Stimulated activated naive CD4-positive, alpha-beta T cell treated with Interleukin-2 at 50 U/mL for 16 hours (primary cell): ENCODE measurements at places on chromosomes 1 and 21.

- no peak for DNase-seq
Measured at GRCh38 chr1:65477414-65478378, 57.2 kb downstream of the LEPR start.

GRCh38 chr1:230242326-230242725 is 175.3 kb downstream of the GALNT2 start:
- DNase-seq: no peak

DNA sequence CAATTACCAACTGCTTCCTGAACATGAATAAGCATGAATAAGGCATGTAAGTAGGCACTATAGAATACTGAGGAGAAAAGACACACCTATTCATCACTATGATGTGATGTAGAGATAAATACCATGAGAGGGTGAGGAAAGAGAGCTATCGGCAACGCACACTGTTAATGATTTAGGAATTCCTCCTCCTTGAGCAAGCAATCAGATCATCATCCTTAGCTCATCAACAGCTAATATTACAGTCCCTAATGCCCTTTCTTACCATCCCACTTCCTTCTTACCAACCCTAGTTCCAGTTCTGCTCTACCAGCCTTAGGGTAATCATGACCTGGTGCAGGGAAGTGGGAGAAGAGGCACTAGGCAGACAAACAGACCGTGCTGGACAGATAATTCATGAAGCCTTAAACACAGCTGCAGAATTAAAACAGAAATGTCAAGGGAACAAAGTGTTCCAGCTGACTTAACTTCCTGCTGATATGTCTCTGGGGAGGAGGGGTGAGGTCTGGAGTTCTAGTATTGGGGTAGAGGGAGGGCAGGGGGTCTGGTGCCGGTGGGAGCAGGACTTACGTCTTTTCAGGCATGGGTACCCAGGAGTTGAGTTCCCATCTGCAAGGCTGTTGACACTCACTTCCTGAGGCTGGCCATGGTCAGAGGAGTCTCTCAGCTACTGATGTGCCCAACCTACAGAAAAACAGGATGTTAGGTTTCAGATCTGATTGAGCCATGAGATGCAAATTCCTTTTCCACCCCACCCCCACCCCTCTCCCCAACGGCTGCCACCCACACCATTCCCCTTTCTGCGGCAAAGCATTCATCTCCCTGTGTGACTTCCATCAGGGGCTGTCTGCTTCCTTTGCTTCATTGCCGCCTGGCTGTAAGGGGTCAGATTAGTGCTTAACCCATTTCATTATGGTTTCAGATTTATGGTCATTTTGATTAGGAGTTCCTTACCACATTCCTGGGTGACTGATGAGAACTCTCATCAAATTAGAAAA is 12.6 kb upstream of the RCSD1 start:
- no peak for DNase-seq

- no peak for DNase-seq
Measured at GRCh38 chr1:29893046-29893723, 656.9 kb downstream of the PTPRU start.

DNA sequence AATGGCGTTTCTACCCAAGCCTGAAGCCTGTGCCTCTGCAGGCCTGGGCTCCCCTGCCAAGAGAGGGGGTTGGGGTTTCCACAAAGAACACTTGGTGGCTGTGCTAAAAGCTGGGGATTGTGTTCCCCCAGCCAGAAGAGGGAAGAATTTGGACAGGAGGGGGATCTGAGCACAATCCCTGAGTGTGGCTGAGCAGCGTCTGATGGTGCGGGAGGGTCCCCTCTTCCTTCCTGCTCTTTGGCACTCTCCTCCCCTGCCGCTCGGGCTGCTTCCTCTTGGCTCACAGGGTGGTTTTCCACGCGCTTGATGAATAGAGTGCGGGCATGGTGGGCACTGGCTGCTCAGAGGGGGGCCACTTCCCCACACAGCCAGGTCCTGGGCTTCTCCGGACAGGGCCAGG is 3.7 kb downstream of the GPR37L1 start:
- DNase-seq: no peak

DNA sequence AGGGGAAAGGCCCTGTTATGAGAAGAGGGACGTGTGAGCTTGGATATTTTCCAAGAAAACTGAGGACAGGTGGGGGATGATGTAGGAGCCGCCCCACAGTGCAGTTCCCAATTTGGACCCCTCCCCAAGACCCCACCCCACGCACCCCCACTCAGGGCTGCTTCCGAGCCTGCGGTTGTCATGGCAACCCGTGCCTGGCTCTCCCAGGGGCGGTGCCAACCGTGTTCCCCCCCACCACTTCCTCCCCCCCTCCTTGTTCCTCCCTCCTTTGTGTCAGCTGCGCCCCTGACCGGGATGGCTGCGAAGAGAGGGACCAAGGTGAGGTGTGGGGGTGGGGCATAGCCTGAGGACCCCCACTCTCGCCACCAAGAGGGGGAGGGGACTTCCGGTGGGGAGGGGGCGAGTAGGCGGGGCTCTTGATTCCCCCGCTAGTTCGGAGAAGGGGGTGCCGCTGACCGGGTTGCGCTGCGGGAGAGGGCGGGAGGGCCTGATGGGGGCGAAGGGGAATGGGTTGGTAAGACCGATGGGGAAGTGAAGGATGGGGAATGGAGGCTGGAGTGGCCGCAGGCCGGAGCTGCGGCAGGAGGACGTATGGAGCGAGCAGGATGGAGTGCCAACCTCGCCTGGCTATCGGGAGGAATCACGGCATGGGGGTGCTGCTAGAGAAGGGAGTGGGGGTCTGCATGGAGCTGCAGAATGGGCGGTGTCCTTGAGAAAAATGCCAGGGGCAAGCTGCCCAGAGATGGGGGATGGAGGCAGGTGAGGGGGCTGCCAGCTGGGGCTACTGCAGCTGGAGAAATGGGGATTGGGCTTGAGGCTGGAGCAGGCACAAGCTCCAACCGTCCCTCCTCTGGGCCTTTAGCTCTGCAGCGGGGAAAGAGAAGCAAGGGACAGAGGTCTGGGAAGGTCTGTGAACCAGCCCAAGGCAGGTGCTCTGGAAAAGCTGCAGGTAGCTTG is 953 bp downstream of the TRIM46 start:
- DNase-seq: peak; percentile 35
